ENCODE measurements at places on chromosomes 13 and 19.

GRCh38 chr13:48505597-48506091 lies 27.2 kb downstream of the RCBTB2 start:
- peak; percentile 99 for DNase-seq

GRCh38 chr13:21458451-21458812 lies 671 bp downstream of the ZDHHC20 start:
- DNase-seq = no peak

GRCh38 chr13:97549201-97549600 lies 115.2 kb downstream of the RAP2A start:
- DNase-seq = no peak

- no peak for DNase-seq
These were observed 421.9 kb upstream of the PRR20A start for GRCh38 chr13:56718791-56719190.

GRCh38 chr19:8561075-8561764 lies 16.0 kb downstream of the MYO1F start:
- no peak for DNase-seq

DNA sequence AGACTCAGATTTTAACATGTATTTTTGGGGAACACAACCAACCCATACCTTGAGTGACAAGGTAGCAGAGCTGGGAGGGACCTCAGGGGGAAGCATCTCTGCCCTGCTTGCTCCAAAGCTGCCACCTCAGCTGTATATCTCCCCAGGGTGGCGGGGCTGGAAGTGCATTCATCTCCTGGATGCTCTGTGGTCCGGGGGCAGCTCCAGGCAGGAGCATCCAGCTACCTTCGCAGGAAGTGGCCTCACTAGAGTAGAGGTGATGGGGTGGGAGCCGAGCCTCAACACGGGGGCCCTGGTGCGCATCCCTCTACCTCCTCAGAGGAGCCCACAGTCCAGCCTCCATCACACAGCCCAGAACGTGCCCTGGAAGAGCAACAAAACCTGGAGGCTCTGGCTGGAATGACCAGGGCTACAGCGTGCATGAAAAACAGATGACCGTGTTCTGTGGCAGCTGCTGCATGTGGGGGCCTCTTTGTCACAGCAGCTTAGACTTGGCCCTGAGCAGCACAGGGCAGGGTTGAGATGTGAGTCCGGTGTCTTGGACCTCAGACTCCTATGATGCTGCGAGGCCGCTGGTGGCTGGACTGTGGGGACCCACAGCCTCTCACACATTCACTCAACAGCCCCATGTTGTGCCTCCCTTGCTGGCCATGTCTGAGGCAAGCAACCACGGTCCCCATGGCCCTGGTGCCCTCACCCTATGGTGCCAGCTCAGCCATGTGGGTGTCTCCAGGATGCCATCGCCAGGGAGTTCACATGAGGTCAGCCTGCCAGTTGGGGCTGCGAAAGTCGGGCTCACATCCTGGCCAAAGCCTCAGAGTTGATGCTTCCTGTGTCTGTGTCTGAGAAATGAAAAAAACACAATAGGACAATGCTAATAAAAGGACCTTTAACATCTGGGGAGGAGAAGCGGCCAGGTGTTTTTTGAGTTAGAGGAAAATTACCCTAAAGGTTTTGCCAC lies 17.1 kb upstream of the GAS6 start:
- DNase-seq = no peak

- no peak for DNase-seq
These were observed 1.7 kb downstream of the ITM2B start for GRCh38 chr13:48234566-48235340.

DNA sequence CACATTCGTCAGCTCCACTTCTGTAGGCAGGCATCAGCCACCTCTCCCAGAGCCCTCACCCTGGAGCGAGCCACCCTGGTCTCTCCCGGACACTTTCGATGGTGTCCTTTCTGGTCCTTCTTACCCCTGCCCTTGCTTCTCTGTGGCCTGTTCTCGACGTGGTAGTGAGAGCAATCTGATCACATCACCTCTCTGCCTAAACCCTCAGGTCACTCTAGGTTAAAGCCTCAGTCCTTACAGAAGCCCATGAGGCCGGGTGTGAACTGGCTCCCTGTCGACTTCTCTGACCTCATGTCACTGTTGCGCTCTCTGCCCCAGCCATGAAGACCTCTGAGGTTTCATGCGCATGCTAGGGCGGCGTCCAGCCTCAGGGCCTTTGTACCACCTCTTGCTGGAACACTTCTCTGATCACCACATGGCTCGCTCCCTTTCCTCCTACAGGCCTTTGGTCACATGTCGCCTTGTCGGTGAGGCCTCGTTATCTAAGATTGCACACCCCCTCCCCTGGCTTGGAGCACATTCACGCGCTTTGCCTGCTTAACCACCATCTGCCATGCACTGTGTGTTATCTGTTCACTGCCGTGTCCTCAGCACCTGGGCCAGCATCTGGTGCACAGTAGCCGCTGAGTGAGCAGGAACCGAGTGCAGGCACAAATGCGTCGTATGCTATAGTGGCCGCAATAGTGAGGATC lies 101.5 kb downstream of the DPF1 start:
- DNase-seq = no peak

DNA sequence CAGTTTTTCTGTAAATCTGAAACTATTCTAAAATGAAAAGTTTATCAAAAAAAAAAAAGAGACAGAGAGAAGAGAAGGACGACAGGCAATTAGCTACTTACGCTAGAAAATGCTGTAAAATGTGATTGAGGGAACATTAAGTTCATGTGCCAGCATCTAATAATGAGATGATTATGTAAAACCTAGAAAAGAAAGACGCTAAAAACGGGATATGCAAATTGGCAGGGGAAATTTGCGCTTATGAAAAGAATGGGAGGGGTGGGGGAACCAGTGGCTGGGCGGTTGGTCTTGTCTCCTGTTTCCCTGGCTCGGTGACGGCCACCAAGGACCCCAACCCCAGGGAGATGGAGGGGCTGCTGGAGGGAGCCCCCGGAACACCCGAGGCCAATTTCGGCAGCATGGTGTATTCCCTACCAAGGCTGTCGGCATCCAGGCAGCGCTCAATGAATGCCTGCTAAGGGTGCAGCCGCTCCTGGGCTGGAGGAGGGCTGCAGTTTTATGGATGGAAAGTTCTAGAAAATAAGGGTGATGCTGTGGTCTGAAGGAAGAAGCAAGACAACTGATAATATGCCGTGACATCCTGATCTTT lies 34.2 kb downstream of the GNG7 start:
- DNase-seq = no peak

- DNase-seq = peak; percentile 44
These were observed at the start of gene STARD13 for GRCh38 chr13:33285420-33286124. TSS of gene STARD13 (minus strand) at chr13:33285755. CDS start at chr13:33285638, 117 bp downstream.

GRCh38 chr19:34975056-34975455 lies 11.0 kb upstream of the ZNF792 start:
- no peak for DNase-seq

DNA sequence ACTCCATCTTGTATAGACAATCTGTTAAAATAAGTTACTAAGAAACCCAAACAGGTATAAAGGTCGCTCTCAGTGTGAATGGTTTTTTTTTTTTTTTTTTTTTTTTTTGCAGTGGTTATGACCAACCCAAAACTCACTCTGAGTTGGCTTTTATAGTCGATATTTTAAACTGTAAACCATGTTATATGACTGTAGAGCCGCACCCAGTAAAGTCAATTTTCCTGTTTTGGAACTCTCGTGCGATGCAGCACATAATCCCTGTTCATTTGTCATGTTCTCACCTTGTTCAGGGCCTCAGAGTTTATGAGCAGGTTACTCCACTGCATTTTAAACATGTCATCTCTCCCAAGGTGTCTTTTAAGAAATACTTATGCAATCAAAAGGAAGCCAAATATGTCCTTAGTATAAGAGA lies 112.5 kb downstream of the KLF5 start:
- DNase-seq = no peak

GRCh38 chr19:13068085-13068846 lies 34.4 kb downstream of the LYL1 start:
- peak; percentile 3 for DNase-seq

DNA sequence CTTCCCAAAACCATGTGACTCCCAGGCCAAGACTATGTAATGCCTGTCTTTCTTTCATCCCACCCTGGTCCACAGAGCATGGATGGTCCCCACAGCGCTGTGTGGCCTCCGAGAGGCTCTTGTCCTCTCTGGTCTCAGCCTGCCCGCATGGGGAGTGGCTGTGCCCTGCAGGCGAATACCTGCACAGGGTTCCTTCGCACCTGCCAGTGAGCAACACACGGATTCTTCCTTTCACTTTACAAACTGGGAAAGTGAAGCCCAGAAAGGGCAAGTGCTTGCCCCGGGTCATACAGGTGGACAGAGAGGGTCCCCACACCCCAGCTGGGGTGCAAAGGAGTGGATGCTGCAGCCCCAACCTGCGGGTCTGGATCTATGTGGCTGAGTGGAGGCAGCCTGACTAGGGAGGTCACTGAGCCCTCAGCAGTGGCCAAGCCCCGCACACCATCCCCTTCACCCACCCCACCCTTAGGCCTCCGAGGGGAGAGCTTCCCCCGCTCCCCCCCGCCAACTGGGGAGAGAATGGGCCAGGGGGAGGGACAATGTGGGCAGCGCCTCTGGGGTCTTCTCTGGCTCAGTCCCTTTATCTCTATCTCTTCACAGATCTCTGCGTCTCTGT lies 747 bp upstream of the MARK4 start:
- DNase-seq = no peak

GRCh38 chr13:77535448-77535847 lies at the start of gene SCEL:
TSS of gene SCEL (plus strand) at chr13:77535706. CDS start at chr13:77555876, 20,170 bp downstream.
- DNase-seq = no peak

- peak; percentile 22 for DNase-seq
These were observed 141.0 kb downstream of the RAP2A start for GRCh38 chr13:97574926-97575325.

- DNase-seq = peak; percentile 71
These were observed 2.0 kb downstream of the ZNF823 start for GRCh38 chr19:11736696-11737095.

DNA sequence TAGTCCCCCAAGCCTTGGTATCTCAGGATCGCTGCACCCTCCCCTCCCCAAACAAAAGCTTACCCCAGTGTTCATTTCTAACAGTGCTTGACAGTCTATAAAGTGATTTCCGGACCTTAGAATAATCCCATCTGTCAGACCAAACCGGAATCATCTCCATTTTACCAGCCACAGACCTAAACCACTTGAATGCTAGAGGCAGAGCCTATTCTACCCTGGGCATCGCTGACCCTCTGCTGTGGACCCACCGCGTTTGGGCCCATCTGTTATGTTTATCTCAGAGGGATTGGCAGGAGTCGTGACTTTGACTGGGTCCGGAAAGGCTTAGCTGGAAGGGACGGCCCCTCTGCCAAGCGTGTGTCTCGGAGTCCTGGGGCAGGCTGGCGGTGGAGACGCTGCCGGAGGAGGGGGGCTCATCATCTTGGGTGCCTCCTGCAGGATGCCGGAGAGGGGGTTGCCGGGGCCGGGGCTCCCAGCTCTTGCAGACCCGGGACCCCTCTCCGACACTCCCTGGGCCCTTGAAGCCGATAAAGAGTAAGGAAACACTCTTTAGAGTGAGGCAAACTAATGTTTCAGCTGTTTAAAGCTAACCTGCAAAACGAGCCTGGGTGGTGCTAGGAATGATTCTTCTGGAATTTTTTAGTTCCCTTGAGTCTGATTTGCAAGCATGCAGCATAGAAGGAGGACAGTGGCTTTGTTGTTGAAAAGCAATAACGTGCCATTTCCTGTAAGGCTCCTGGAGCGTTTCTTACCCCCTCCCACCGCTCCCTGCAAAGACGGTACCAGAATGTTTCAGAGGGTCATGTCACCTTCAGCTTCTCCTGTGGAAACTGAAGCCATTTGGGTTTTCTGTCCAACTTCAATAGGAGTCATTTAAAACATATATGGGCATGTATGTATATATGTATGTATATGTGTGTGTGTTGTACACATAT lies 1.3 kb downstream of the SLC25A42 start:
- peak; percentile 20 for DNase-seq

All from Kasumi-1 (cell line).